ENCODE measurements at places on chromosomes 1 and 21. TPM values are rescaled to one million over a fixed set of nuclear protein-coding genes. Genes with fewer than 3 reads are reported as not detected.

Gene MANEAL
- total RNA-seq, result 3.7 TPM

Gene DCST1
- not detected for total RNA-seq

Gene MACO1
- 17.7 TPM for total RNA-seq

Gene C1orf74
- total RNA-seq, result 1.9 TPM

Gene S100A2
- not detected for total RNA-seq

Gene HLX
- total RNA-seq, result 7.9 TPM

Gene TADA1
- 13.5 TPM for total RNA-seq

Gene TPTE
- total RNA-seq, result not detected

Gene ADGRB2
- 19.4 TPM for total RNA-seq

- no peaks in the 10 kb centered on the region for H3K36me3 ChIP-seq
- H3K4me1 ChIP-seq, result no peaks in the 10 kb centered on the region
- no peak overlapping the region for H3K27ac ChIP-seq
- peak overlapping the region; percentile 39 for H3K4me3 ChIP-seq
Measured at GRCh38 chr1:85047472-85048295, 616 bp downstream of the MCOLN3 start.

- H3K4me1 ChIP-seq, result no peaks in the 10 kb centered on the region
- H3K27me3 ChIP-seq, result no peaks in the 10 kb centered on the region
- no peak overlapping the region for H3K27ac ChIP-seq
- no peak for DNase-seq
- no peak overlapping the region for H3K4me3 ChIP-seq
Measured at GRCh38 chr1:4741876-4742423, 87.5 kb downstream of the AJAP1 start.

DNA sequence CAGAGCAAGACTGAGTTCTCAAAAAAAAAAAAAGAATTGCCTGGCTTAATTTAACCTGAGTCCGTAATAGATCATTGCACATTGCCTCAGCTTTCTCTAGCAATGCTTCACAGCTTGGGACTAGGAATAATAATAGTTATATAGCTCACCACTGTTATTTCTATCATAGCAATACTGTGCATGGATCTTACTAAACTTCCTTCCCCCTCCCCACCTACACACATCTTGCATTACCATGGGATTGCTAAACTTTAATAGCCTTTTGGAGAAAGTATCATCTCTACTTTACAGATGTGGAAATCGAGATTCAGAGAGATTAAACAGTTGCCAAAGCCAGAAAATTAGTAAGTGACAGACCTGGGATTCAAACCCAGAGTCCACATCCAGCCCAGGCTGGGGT, 99.4 kb downstream of the ATP5PO start:
- DNase-seq, result no peak
- H3K4me3 ChIP-seq, result no peak overlapping the region
- H3K36me3 ChIP-seq, result no peaks in the 10 kb centered on the region
- H3K27ac ChIP-seq, result no peak overlapping the region
- H3K4me1 ChIP-seq, result no peaks in the 10 kb centered on the region
- H3K27me3 ChIP-seq, result no peaks in the 10 kb centered on the region

DNA sequence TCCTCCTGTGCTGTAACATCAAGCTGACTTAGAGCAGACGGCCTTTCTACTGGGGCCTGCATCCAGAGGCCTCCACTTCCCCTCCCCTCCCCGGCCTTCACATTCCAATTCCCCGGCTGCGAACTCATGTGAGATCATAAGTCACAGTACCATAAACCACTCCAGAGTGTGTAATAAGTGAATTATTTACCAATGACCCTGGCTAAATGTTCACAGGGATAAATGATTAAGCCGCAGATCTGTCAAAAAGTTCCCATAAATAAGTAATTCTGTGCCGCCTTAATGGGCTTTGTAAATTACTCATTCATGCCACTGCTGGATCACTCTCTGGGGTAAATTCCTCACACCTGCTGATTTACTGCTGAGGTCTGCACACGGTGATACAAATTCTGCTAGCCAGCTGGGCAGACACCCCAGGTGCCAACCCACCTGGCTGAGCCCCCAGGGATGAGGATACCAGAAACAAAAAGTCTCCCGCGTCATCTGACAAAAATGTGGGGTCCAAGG, 27.4 kb upstream of the KIRREL1 start:
- peak; percentile 71 for DNase-seq
- H3K4me1 ChIP-seq, result no peaks in the 10 kb centered on the region
- H3K4me3 ChIP-seq, result no peak overlapping the region
- no peaks in the 10 kb centered on the region for H3K27me3 ChIP-seq
- peak overlapping the region; percentile 72 for H3K27ac ChIP-seq

GRCh38 chr1:152159144-152159543, at the start of gene RPTN:
Gene RPTN (minus strand): TSS chr1:152159228. CDS start chr1:152157889, 1,339 bp downstream.
- DNase-seq, result no peak
- no peaks in the 10 kb centered on the region for H3K4me1 ChIP-seq
- no peaks in the 10 kb centered on the region for H3K27me3 ChIP-seq
- H3K36me3 ChIP-seq, result no peaks in the 10 kb centered on the region
- H3K4me3 ChIP-seq, result no peak within 1 kb of the TSS

DNA sequence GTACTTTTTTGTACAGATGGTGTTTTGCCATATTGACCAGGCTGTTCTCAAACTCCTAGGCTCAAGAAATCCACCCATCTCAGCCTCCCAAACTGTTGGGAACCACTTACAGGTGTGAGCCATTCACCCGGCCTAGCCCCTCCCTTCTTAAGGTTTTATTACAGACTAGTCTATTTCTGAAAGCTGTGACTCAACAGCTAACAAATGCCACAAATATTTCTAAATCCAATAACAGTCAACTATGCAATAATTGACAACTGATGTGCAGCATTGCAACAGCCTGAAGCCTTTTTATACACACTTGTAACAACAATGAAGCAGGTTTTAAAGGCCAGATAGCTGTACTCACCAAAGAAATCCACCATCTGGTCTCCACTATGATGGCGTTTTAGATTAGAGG, 51.4 kb downstream of the GRIK1 start:
- DNase-seq, result no peak
- H3K4me1 ChIP-seq, result no peaks in the 10 kb centered on the region
- H3K4me3 ChIP-seq, result no peak overlapping the region
- no peak overlapping the region for H3K27ac ChIP-seq
- H3K36me3 ChIP-seq, result no peaks in the 10 kb centered on the region
- H3K27me3 ChIP-seq, result no peaks in the 10 kb centered on the region

GRCh38 chr1:34713443-34713842, 41.4 kb upstream of the GJB5 start:
- no peak for DNase-seq
- no peak overlapping the region for H3K27ac ChIP-seq
- no peaks in the 10 kb centered on the region for H3K4me1 ChIP-seq
- no peaks in the 10 kb centered on the region for H3K36me3 ChIP-seq
- no peak overlapping the region for H3K4me3 ChIP-seq

DNA sequence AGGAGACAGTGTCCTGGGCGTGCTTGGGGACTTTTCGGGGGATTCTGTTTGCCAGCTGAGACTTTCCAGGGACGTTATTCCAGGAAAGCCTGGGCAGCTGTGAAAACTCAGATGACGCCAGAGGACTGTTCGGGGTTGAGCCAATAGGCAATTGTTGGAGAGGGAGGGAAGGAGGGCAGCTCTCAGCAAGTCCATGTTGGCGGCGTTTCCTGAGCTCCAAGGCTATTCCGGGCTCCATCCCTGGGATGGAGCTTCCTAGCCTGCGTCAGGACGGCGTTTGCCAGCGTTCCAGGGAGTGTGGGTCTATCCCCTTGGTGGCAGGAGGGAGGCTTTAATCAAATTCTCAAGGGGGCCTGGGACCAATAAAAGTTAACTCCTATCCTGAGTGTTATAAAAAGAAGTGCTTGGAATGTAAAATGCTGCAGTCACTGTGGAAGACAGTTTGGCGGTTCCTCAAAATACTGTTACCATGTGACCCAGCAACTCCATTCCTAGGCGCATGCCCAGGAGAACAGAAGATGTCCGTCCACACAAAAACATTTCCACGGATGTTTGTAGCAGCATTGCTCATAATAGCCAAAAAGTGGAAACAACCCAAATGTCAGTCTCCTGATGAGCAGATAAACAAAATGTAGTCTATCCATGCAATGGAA, 15.2 kb downstream of the SLC27A3 start:
- no peaks in the 10 kb centered on the region for H3K36me3 ChIP-seq
- H3K27me3 ChIP-seq, result no peaks in the 10 kb centered on the region
- no peaks in the 10 kb centered on the region for H3K4me1 ChIP-seq
- peak overlapping the region; percentile 88 for H3K27ac ChIP-seq
- peak overlapping the region; percentile 25 for H3K4me3 ChIP-seq
- no peak for DNase-seq

DNA sequence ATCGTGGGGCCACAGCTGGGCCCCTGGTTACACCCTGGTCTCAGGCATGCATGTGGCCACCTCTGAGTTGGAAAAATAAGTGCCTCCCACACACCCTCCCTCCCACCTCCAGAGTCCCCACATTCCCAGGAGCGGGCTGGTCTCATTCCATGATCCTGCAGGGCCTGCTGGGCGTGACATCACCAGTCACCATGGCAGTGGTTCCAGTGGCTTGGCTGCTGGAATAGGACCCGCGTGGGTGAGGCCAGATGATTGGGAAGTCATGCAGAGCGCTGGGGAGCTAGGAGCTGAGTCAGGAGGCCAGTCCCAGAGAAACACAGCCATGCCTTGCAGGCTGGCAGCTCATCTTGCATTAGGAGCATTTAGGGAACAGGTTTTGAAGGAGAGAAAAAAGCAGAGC, 125.4 kb upstream of the TMEM51 start:
- H3K27ac ChIP-seq, result no peak overlapping the region
- H3K4me3 ChIP-seq, result no peak overlapping the region
- H3K36me3 ChIP-seq, result no peaks in the 10 kb centered on the region
- no peak for DNase-seq

DNA sequence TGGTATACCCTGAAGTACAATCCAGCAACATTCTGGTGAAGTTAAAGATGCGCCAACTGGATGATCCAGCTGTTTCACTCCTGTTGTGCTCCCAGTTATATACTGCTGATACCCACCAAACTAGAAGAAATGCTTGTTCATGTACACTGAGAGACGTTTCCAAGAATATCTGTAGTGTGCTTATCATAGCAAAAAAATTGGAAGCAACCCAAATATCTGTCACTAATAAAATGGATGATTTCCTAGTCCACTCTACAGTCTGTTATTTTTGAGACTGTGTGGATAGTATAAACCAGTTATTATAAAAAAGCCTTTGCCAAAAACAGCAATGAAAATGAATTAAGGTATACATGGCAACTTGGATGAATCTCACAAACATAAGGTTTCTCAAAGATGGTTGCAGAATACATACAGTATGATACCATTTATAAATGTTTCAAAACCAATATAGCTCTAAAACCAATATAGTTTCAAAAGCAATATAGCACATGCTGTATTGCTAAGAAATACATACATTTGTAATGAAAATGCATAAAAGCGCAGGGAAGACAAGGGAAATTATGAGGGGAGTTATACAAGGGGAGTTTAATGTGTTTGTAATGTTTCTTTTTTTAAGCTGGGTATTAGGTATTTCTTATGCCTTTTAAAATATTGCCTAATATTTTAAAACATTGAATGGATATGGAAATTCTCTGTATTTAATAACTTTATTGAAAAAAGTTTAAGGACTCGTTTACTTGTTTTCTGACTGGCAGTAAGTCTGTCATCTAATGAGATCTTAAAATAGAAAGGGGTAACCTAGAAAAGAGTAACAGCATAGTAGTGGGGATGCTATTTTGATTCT, 36.5 kb downstream of the GPSM2 start:
- H3K4me3 ChIP-seq, result no peak overlapping the region
- no peaks in the 10 kb centered on the region for H3K4me1 ChIP-seq
- no peaks in the 10 kb centered on the region for H3K36me3 ChIP-seq
- H3K27me3 ChIP-seq, result no peaks in the 10 kb centered on the region

DNA sequence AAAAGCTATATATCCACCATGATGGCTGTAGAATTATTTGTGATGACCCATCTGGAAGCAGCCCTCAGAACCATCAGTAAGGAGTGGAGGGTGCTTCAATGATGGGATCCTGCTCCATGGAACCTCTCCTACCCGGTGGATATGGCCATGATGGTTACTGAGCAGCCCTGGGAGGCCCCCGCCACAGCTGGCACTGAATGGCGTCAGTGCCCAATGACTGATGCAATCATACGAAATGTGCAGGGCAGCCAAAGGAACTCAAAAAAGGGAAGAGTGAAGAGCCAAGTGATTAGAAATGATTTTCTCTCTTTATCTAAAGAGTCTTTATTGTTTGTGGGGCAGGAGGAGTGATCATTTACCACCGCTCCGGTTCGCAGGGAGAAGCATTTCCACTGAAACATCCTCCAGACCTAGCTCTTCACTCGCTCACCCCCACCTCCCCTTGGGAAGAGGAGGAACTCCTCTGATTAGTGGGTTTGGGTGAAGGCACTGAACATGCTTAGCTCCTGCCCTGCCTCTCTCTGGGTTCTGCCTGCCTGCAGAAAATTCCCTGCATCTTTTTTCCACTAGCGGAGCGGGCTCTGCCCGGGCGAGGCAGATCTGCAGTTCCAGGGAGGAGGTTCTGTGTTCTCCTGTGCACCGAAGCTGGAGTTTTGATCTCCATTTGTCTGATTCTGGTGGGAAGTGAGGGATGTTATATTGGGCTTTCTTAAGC, 260.3 kb downstream of the GRIK3 start:
- H3K27ac ChIP-seq, result no peak overlapping the region
- no peaks in the 10 kb centered on the region for H3K36me3 ChIP-seq
- no peak overlapping the region for H3K4me3 ChIP-seq
- no peak for DNase-seq
- no peaks in the 10 kb centered on the region for H3K27me3 ChIP-seq

DNA sequence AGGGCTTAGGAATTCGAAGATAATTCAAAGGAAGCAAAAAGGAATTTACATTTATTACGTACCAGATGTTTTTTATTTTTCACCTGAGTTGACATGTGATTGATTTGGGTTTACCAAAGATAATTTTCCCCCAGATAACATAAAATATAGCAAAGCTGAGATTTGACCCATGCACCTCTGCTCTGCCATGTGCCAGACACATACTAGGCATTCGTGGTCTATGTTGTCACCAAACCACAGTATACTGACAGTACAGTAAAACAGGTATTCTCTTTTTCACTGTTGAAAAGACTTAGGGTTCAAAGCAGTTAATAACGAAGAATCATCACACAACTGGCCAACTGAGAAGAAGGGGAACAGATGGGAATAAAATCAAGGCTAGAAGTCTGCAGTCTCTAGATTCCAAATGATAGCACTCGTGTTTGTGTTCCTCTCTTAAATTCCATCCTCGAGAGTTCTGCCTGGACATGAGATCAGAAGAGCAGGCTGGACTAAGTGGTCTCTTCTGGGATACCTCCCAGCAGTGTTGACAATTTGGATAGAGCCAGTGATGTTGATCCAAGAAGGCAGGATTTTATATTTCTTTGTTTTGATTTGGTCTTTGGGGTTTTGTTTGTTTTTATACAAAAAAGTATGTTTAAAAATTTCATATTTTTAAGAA, 85.3 kb upstream of the RAVER2 start:
- H3K4me1 ChIP-seq, result no peaks in the 10 kb centered on the region
- no peaks in the 10 kb centered on the region for H3K36me3 ChIP-seq
- H3K4me3 ChIP-seq, result no peak overlapping the region
- no peaks in the 10 kb centered on the region for H3K27me3 ChIP-seq

DNA sequence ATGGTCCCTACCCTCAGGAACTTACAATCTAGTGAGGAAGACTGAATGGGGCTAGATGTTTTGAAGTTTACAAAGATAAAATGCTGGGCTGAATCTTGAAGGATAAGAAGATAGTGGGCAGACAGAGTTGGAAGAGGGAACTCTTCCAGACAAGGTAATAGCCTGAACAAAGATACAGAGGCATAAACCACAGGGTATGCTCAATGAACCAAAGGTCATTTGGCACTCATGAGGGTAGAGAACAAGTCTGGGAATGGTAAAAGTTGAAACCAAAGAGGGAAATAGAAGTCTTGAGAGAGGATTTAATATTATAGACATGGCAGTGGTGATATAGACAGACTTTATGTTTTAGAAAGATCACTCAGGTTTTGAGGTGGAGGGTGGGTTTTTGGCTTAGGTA, 48.1 kb upstream of the ZSWIM5 start:
- DNase-seq, result no peak
- H3K4me3 ChIP-seq, result no peak overlapping the region
- H3K27ac ChIP-seq, result no peak overlapping the region
